Esophagus squamous epithelium (tissue), 5 donors: ENCODE measurements at places on chromosomes 3 and 15.

DNA sequence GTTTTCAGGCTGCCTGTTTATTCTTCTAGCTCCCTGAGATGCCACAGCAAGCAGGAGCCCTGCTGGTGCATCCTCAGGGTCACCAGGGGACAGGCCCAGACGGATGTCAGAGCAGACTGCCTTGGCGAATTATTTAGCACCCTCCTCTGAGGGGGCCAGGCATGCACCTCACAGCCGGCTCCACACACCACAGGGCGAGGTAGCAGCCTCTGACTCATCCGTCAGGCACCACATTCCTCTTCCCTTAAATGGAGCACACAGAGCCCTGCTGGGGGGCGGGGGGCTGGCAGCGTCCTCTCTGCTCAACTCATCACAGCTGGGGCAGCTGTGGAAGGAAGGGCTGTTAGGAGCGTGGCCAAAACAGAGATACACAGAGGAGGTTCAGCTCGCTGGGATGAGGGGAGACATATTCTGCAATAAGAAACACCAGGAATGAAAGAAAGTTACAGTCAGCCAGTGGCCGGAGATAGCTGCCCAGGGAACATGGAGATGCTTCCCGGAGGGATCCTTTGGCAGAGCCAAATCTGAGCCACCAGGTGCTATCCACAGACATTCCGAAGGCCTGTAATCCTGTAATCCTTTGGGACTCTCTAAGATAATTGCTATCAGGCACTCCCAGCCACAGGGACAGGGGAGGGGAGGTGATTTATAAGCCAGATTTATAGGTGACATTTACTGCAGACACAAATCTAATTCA is 13.9 kb upstream of the PRICKLE2 start:
- no peak for DNase-seq

DNA sequence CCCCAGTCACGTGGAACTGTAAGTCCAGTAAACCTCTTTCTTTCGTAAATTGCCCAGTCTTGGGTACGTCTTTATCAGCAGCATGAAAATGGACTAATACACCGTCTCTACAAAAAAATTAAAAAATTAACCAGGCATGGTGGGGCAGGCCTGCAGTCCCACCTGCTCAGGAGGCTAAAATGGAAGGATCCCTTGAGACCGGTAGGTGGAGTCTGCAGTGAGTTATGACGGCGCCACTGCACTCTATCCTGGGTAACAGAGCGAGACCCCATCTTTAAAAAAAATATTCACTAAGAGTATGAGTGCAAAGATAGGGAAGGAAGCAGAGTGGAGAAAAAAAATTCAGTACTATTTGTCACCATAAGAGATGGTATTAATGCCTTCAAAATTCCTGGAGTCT is 25.6 kb downstream of the SEC11A start:
- no peak for DNase-seq

DNA sequence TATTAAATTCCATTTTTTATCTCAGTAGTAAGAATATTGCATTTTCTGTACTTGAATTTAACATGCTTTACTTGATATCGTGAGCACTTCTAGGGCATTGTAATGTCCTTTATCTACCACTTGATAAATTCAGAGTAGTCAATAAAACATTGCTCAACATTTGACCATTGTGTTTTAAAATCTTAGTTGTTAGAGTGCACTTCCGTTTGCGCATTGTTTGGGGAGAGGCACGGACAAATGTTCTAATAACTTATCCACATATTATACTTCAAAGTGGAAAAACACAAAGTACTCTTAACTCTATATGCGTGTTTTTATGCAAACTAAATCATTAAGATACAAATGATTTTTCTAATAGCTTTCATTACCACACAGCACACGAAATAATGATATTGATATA is 419 bp downstream of the FAM227B start:
- no peak for DNase-seq

GRCh38 chr3:67453628-67454027 is 200.8 kb downstream of the SUCLG2 start:
- no peak for DNase-seq

- DNase-seq, result no peak
Observed at GRCh38 chr3:10007126-10007782, 19.0 kb upstream of the FANCD2 start.

DNA sequence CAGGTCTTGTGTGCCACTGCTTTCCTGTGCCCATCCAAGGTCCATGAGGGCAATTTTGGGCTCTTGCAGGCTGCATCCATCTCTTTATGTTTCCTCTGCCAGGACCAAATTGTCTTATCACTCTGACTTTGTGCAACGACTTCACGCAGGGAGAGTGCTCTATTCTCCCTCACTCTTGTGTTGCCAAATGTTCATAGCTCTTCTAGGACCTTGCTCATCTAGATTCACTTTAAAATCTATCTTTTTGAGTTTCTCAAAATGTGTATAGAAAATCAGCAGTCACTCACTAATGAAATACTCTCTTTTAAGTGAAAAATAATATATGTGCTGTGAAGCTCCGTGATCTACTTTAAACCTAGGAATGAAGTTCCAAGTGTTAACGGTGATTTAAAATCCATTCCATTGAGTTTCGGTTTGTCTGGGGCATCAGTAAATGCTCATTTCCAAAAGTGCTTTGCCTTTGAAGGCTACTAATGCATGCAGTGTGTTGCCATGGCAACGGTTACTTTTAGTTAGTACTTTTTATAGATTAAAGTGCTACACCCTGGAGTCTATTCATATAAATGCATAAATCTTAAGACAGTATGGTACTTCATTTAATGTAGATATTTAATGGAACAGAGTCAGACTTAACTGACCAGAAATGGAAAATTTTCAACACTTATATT is 46.6 kb upstream of the GOLGA8J start:
- no peak for DNase-seq

DNA sequence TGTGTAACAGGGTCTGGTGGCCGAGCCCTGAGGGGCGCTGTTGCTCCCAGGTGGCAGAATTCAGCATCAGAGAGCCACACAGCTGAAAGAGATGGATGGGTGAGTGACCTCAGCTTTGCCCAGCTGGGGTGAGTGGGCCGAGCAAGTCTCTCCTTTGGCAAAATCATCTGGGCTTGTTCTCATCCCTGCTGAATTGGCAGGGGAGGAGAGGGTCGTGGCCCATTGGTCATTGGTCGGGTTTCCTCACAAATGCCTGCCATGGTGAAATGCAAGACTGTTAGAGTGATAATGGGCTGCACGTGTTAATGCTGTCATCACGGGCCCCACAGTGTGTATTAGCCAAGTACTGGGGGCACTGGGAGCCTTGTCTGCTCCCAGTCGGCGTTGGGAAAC is 15.9 kb downstream of the ABHD2 start:
- DNase-seq, result no peak

- no peak for DNase-seq
Observed at GRCh38 chr3:14780927-14781507, 37.7 kb upstream of the FGD5 start.

DNA sequence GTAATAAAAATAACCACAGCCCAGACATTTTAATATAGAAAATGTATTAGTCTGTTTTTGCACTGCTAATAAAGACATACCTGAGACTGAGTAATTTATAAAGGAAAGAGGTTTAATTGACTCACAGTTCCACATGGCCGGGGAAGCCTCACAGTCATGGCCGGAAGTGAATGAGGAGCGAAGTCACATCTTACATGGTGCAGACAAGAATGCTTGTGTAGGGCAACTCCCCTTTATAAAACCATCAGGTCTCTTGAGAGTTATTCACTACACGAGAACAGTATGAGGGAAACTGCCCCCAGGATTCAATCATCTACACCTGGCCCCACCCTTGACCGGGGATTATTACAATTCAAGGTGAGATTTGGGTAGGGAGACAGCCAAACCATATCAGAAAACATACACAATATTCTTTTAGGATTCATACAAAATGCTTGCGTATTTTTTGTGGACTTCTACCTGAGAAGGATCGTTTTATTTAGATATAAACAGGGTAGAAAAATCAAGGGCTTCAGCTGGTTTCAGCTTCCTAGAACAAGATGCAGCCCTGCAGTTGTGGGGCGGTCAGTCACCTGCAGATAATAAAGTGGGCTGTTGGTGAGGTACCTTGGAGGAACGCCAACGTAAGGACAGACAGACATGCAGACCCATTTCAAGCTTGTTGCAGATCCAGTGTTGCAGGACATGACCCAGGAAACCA is 101.9 kb downstream of the TNIK start:
- no peak for DNase-seq
